ENCODE measurements at places on chromosomes 4 and X.

- DNase-seq, result no peak
These were observed 98.7 kb upstream of the SLC4A4 start for GRCh38 chr4:71240094-71240493.

DNA sequence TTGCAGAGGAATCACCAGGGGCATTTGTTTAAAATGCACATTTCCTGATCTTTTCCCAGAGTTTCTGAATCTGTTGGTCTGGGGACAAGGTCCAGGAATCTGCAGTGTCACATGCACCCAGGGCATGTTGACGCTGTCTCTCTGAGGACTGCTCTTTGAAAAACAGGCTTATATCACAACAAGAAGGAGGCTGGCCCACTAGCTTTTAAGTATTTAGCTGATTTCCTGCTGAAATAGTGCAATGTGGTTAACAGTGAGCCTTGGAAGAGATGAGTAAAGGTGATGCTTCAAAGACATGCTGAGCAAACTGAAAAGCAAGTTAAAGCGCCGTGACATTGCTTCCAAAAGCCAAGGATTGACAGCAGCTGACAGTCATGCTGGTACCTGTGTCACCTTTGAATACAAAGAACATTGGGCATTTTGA, 18.6 kb upstream of the SEPSECS start:
- no peak for DNase-seq

DNA sequence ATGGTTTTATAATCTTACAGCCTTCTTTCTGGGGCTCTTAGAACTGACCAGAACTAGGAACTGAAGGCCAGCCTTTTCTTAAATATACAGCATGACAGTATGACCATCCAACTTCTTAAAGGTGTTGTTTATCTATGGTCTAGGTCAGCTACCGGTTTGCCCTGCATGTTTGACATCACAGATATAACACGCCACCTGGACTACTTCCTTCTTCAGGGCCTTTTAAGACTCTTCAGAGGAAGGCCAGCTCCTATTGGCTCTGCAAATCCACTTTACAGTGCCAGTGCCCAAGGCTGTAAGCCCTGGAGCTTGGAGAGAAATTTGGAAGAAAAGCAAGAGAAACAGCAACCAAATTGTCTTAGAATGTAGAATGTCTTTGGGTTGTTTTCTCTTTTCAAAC, 185.5 kb downstream of the MGST2 start:
- DNase-seq, result no peak

- DNase-seq, result no peak
These were observed 11.9 kb downstream of the CWH43 start for GRCh38 chr4:48997962-48998361.

DNA sequence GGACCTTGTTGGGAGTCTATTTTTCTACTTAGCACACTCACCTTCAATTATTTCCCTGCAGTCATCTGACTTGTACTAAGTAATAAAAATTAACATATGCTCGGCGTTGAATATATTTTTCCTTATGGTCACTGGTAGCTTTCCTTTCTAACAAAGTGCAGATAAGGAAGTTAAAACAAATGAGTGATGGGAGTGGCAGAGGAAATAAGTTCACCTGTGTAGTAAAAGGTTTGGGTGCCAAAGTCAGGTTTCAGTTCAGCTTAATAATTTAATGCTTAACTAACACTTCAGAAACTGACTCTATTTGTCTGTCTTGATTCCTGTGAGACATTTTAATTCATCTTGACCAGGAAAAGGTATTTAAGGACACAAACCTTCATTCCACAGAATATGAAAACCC, 184.4 kb downstream of the PCDH7 start:
- DNase-seq, result no peak

DNA sequence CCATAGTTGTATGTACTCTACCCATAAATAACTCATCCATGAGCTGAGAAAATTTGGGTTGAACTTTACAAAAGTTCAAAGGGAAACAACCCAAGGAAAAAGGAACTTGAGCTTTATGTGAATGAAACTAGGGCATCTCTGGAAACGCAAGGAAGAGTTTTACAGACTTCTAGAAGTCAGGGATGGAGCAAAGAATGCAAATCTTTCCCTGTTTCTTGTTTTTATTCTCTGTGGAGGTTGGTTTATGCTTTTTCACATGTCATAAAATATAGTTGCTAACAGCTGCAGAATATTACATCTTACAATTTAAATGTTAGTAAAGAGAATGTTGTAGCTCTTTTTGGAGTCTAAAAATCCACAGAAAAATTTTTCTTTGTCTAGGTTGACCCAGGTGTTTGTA, 754.1 kb downstream of the PCDH7 start:
- no peak for DNase-seq

- DNase-seq, result no peak
These were observed 14.6 kb upstream of the RBM3 start for GRCh38 chrX:48559636-48560035.

DNA sequence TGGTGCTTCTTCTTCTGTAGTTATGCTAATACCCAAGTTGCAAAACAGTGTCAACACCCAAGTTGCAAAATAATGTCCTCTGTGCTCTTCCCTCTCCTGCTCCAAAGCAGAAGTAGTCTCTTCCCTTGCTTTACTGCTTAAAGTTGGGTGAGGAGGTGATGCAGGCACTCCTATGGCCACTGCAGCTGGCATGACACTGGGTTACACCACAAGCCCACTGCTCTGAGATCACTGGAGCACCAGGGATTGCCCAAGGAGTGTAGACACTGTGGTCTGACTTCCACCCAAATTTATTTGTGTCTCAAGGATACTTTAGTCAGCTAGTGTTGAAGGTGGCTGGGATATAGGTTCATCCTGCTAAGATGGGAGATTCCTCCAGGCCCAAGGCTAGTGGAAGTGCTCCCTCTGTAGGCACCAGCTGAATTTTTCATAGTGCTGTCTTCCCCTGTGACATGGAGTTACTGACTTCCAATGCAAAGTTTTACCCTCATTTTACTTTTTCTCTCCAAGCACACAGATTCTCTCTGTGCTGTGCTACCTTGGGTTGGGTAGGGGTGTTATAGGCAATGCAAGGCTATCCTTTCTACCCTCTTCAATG, 196.2 kb upstream of the TENT5D start:
- DNase-seq, result no peak

DNA sequence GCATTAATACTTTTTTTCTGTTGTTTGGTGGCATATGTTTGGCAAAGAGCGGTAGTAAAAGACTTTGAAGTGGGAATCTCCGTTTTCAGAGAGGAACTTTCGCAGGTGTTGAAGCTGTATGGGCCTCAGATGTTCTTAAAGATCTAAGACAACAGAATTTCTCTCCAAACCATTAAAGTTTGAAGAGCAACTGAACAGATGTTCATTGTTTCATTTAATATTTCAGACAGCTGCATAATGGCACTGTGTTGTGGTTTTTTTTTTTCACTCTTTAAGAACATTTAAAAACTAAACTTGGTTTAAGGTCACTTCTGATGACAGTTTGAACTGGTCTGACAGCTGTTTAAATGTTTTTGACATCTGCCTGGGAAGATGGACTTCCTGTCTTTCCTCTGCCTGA, 882.7 kb upstream of the PCDH10 start:
- DNase-seq, result no peak

DNA sequence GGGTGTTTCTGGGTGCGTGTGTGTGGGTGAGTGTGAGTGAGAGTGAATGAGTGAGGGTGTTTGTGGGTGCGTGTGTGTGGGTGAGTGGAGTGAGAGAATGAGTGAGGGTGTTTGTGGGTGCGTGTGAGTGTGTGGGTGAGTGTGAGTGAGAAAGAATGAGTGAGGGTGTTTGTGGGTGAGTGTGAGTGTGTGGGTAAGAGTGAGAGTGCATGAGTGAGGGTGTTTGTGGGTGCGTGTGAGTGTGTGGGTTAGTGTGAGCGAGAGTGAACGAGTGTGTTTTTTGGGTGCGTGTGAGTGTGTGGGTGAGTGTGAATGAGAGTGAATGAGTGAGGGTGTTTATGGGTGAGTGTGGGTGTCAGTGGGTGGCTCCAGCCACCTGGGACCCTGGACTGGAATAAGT, 1676.1 kb upstream of the TENM3 start:
- DNase-seq, result no peak

DNA sequence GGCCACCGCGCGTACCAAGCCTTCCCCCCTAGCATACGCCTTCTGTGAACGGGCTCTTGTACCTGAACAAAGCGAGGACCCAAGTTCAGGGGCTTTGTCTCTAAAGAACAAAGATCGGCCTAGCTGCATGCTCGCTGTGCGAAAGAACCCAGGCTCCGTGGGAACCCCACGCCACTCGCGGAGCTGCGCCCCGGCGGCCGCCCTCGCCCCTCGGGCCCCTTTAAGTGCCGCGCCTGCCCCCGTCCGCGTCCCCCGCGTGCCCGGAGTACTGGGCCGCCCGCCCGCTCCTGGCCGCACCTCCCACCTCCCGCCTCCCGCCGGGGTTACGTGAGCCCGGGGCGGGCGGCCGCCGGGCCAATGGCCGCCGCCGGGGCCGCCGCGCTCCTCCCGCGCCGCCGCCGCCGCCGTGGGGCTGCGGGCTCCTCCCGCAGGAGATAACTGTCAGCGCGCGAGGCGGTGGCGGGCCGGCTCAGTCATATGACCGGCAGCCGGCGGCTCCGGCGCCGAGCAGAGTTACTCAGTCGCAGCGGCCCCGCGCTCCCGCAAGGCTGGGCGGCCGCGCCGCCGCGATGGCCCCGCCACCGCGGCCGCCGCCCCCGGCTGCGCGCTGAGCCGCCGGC, at the start of gene FNIP2:
TSS of gene FNIP2 (plus strand) at position 472 of the 620 bp plus-strand sequence. CDS start 187 bp downstream, outside the sequence.
- DNase-seq, result peak; percentile 85

DNA sequence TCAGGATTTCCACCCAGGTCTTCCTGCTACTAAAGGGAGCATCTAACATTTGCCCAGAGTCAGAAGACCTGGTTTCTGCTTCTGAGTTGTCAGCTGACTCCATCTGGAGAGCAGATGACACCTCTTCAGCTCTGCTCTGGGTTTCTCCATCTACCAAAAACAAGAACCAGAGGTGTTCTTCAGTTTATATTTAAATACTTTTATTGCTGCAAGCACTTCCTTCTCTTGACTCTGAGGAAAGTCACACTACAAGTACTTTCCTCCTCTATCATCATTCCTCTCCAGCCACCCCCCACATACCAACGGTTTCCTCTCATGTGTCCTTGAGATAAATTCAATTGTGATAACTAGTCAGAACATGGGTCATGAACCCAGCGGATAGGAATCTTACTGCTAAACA, 88.4 kb downstream of the PPP3CA start:
- DNase-seq, result peak; percentile 55

GRCh38 chr4:23324021-23324690, 565.7 kb downstream of the PPARGC1A start:
- DNase-seq, result no peak

GRCh38 chr4:180953572-180953971, 1289.6 kb upstream of the TENM3 start:
- DNase-seq, result peak; percentile 4

- no peak for DNase-seq
These were observed 48.4 kb downstream of the RWDD4 start for GRCh38 chr4:183610613-183611012.

GRCh38 chrX:148380650-148381561, 119.5 kb upstream of the AFF2 start:
- no peak for DNase-seq

DNA sequence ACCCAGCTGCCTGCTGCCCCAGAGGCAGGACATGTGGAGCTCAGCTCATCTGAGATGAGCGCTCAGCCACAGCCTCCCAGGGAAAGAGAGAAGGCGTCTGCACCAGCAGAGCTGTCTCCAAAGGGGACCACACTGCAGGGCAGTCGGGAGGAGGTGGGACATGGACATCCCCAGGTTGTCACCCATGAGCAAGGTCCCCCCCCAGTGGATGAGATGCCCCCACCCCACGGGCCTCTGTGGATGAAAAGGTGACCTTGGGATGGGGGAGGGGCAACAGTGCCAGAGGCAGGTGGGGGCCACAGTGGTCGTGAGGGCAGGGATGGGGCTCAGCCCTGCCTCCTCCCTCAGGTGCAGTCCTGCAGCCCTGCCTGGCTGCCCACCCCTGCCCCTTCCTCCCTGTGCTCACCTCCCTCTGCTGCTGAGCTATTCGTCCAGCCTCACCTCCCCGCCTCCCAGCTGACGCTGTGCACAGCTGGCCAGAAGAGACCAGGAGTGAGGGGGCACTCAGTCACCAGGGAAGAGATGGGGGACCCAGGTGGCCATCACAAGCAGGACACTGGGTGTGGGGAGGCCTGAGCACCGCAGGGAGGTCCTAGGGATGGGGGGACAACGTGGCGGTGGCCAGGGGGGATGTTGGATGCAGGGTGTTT, 9.3 kb downstream of the NKX1-1 start:
- DNase-seq, result no peak

- DNase-seq, result peak; percentile 5
These were observed 48.2 kb downstream of the CASK start for GRCh38 chrX:41875142-41875541.

DNA sequence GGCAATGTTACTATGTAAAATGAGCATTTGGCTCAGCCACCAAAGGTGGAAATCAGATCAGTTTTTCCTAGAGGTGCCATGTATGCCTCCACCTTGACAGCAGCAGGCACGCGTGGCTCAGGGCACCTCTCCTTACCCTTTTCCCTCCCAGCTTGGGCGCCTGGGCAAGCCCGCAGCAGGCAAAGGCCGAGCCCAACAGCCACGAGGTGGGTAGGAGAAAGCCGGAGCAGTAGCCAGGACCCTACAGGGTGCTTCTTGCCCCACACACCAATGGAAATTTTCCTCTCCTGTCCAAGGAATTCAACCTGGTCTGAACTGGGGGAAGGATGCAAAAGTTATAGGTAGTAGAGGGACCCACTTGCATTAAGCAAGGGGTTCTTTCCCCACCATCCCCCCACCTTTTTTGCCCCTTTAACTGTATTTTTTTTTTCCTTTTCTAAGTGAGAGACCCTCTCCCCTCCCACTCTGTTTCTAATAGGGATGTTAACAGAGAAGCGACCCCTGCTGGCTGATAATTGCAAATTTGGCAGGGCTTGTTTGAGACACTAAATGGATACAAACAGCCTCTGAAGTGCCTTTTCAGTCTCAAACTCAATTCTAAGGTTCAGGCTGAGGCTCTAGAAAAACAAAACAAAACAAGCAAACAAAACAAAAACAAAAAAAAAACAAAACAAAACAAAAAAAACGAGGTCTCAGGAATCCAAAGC, 895.1 kb downstream of the PCDH18 start:
- peak; percentile 3 for DNase-seq

GRCh38 chr4:154158361-154159155, 333.0 kb downstream of the DCHS2 start:
- DNase-seq, result no peak

GRCh38 chr4:127501103-127501502, 131.7 kb upstream of the INTU start:
- no peak for DNase-seq

GRCh38 chrX:23803931-23804381, 21.0 kb downstream of the SAT1 start:
- DNase-seq, result peak; percentile 69
